Osteoblast (primary cell): ENCODE measurements at places on chromosomes 12 and 14. TPM values are rescaled to one million over a fixed set of nuclear protein-coding genes. Genes with fewer than 3 reads are reported as not detected.

DNA sequence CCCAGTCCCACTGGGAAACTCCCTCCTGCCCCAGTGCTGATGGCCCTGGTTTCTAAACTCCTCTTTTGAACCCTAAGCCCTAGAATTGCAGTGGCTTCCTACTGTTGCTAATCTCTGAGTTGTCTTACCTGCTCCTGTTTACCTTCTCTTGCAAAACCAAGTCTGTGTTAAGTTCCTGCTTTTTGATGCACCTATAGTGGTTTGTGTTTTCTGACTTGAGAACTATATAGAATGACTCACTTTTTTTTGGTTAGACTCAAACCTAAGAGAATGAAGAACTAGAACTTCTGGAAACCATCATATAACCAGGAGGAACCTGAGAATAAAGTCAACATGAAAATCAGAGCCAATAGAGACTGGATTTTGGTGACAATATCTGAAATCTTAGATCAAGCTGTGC, 5.5 kb upstream of the GAS2L3 start:
- H3K4me3 ChIP-seq: no peak overlapping the region
- peaks cover 8% of the 10 kb centered on the region for H3K4me1 ChIP-seq
- H3K27ac ChIP-seq: no peak overlapping the region
- DNase-seq: no peak

- DNase-seq: no peak
- no peak overlapping the region for H3K4me3 ChIP-seq
- H3K36me3 ChIP-seq: no peaks in the 10 kb centered on the region
- no peaks in the 10 kb centered on the region for H3K4me1 ChIP-seq
These were observed 257.4 kb upstream of the ATXN7L3B start for GRCh38 chr12:74280156-74280655.

DNA sequence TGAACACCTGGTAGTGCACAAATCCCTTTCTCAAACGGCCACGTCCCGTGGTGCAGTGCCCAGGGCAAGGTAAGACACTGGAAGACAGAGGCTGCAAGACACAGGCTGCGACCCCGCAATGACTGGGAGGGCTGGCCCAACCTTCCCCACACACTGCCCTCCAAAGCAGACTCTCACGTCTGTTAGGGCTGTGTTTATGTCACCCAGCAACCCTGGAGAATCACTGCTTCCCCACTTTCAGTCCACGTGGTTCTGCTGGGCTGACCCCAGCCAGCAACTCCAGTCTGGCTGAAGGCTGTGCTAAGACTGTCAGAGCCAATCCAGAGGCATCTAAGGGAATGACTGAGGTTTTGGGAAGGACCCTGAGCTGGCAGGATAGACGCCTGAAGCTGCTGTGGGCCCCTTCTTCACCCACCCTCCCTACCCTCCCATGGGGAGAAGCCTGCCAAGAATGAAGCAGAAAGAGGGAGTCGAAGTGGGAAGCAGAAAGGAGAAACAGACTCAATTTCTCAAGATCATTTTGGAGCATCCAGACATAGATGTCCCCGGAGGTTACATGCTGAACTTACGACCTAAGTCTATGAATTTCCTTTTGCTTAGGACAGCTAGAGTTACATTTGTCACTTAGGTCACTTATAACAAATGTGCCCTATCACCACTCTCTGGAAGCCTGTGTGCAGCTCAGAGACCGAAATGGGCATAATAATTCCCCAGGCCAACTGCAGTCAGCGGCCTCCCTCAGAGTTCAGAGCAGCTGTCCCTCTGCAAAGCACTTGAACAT, 11.7 kb downstream of the KDM2B start:
- peaks cover 8% of the 10 kb centered on the region for H3K36me3 ChIP-seq
- peak; percentile 70 for DNase-seq
- H3K27me3 ChIP-seq: no peaks in the 10 kb centered on the region
- H3K4me1 ChIP-seq: peaks cover 7% of the 10 kb centered on the region
- no peak overlapping the region for H3K27ac ChIP-seq
- H3K4me3 ChIP-seq: no peak overlapping the region

- H3K36me3 ChIP-seq: no peaks in the 10 kb centered on the region
- no peak overlapping the region for H3K27ac ChIP-seq
- DNase-seq: no peak
- no peak overlapping the region for H3K4me3 ChIP-seq
- H3K4me1 ChIP-seq: no peaks in the 10 kb centered on the region
These were observed 145.7 kb downstream of the NUAK1 start for GRCh38 chr12:105992849-105993740.

DNA sequence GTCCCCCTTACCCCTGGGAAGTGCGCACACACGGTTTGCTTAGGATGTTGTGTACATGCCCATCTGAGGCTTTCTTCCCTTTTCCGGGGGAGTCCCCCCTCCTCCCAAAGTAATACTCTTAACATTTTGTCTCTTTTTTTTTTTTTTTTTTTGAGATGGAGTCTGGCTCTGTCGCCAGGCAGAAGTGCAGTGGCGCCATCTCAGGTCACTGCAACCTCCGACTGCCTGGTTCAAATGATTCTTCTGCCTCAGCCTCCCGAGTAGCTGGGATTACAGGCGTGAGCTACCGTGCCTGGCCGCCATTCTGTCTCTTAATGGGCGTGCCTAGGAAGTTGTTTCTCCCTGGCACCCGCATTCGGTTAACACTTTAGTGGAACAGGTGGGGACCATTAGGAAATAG, 4.5 kb upstream of the GMFB start:
- H3K27ac ChIP-seq: no peak overlapping the region
- H3K36me3 ChIP-seq: no peaks in the 10 kb centered on the region
- no peaks in the 10 kb centered on the region for H3K27me3 ChIP-seq
- H3K4me1 ChIP-seq: peaks cover 6% of the 10 kb centered on the region

DNA sequence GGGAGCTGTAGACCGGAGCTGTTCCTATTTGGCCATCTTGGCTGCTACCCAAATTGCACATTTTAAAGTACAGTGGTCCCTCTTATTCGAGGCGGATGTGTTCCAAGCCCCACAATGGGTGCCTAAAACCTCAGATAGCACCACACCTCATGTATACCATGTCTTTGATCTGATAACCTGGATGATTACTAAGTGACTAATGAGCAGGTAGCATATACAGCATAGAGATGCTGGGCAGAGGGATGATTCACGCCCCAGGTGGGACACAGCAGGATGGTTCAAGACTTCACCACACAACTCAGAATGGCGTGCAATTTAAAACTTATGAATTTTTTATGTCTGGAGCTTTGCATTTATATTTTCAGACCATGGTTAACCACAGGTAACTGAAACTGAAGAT, 255.0 kb downstream of the AKAP6 start:
- DNase-seq: peak; percentile 6
- no peaks in the 10 kb centered on the region for H3K27me3 ChIP-seq
- H3K36me3 ChIP-seq: no peaks in the 10 kb centered on the region
- H3K27ac ChIP-seq: no peak overlapping the region
- H3K4me3 ChIP-seq: no peak overlapping the region

FAM181A gene
- not detected in 2 replicates for total RNA-seq

PSMA3 gene
- total RNA-seq: 76.7 and 83.1 TPM in 2 replicates

ISM2 gene
- total RNA-seq: not detected in 2 replicates
